ENCODE measurements at places on chromosomes 3 and 15.

- DNase-seq = no peak
Measured at GRCh38 chr3:50557915-50558314, 9.6 kb downstream of the C3orf18 start.

DNA sequence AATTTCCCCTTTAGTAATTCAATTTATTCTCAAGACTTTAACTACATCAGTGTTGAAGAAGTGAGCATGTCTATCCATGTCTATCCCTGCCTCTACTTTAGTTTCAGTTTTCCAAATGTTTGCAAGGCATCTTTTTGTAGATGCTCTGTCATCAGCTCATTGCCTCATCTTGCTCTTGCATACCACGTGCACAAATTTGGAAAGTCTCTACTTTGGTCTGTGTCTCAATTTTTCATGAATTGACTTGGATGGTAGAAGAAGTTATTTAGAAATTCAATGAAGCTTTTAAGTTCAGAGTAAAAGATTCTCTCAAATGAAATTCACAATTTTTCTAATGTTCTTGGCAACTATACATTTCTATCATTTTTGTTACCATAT, 55.3 kb downstream of the CLDN1 start:
- DNase-seq = no peak

DNA sequence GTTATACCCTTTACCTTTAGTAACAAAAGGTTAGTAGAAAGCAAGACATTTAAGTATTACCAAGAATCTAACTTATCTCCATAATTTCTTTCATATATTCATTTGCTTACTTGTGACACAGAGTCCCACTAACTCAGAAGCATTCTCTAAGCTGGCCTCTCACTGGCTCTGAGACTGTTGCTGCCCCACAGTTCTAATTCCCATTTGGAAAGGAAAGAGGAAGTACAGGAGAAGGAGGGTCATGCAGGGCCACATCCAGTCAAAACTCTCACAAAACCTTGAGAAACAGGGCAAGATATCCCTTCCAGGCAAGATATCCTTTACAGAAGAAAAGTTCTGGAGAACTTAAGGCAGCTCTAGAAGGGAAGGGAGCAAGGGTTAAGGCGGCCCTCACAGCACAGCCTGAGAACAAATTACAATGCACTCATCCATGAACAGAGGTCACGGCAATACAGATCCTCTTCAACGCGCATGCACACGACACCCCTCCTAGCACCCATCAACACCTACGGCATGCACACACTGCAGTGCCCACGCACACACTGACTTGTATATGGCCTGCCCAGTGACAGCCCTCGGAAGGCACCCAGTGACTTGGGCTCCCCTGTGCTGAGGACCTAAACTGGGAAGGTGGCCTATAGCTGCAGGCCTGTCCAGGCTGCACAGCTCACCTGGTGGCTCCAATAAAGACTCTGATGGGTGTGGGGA, 13.0 kb upstream of the MYO5C start:
- peak; percentile 35 for DNase-seq

- DNase-seq = no peak
Measured at GRCh38 chr15:59611276-59612260, at the start of gene GCNT3. Gene GCNT3, plus strand, starts transcription at chr15:59611783. Its CDS starts 6,456 bp downstream, at chr15:59618239.

DNA sequence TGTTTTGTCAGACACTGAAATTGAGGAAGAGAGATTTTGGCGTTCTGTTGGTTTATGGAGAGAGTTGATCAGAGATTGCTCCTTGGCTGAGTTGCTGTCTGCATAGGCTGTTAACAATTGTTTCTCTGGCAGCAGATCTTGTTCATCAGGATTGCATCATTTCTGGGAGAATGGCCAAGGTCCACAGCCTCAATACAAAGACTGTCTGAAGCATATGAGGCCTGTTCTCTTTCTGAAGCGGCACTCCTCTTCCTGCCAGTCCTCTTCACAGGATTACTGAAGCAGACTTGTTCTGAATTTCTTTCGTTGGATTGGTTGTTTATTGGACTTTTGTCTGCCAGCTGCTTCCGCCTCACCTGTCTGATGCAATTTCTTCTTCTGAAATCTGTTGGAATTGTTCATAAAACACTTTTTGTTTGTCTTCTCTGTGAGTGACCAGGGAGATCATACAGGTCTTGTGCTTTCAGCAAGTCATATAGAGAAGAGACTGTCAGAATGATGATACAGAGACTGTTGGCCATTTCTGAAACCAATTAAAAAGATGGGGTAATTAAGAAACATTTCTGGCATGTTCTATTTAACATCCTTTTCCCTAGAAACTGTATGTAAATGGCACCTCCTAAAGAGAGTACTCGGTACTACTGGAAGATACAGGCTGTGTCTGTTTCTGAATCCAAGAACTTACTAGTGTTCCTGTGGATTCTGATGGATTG, 25.5 kb downstream of the SETD5 start:
- DNase-seq = peak; percentile 50

Data from B cell (primary cell).